HS-27A (cell line): ENCODE measurements at places on chromosomes 4 and X.
A peak's percentile ranks its signal among the peaks of the same experiment; 100 is the strongest.

DNA sequence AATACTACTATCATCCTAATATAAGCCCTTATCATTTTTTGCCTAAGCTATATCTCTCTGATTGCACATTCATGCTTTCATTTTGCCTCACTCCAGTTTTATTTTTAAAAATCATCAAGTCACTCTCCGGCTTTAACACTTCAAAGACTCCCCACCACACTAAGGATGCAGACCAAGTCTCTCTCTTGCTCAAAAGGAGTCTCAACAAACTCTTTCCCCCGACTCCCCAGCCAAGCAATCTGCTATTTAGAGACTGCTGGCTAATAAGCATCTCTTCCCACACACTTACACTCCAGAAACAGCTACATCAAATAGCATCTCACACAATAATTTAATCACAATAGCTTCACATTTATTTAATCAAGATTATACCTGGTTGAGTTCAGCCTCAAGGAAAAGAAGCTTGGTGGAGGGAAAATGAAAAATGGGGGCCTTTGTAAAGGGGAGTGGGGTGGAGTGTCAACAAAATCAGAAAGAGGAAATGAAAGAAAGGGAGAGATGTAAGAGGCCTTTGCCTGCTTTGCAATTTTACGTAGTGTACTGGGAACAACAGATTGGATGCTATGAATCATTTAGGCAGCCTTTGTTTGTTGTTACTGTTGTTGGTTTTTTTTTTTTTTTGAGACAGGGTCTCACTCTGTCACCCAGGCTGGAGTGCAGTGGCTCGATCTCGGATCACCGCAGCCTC lies 104.1 kb upstream of the MCF2 start:
- DNase-seq, result no peak

- no peak for DNase-seq
Observed at GRCh38 chr4:37002625-37003024, 241.9 kb upstream of the NWD2 start.

- DNase-seq, result no peak
Observed at GRCh38 chrX:84188320-84188834, 378 bp upstream of the RPS6KA6 start.

DNA sequence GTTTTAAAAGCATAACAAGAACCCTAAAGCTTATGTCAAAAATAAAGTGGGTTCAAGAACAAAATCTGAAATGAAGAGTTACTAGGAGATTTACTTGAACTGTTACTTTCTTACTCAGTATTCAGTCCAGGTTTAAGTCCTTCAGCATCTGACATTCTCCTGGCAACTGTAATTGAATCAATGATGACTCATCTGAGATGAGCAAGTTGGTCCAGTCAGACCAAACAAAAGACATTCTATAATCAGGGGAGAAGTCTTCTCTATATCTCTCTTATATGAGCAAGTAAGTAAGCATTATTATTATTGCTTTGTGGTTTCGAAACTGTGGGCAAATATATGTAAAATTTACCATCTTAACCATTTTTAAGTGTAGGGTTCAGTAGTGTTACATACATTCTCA lies 34.6 kb downstream of the MAP9 start:
- no peak for DNase-seq

DNA sequence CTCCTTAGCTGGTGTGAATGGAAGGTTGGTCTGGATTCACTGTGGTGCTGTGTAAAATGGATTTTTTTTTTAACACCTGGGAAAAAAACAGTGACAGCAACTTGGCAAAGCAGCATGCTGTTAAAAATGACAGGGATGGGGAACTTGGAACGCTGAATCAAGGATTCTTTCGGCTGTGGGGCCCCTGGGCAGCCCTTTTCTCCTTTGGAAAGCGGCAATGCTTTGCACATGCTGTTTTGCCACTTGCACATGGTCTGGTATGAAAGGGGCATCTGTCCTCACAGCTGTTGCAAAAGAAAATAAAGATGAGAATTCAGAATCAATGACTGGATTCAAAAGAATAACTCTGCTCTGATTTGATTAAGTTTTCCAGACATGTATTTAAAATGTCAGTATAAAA lies 10.7 kb upstream of the PIGA start:
- no peak for DNase-seq

- DNase-seq, result no peak
Observed at GRCh38 chr4:100492129-100492528, 25.7 kb downstream of the EMCN start.

GRCh38 chr4:106803083-106803482 lies 233.0 kb downstream of the DKK2 start:
- DNase-seq, result peak; percentile 59

DNA sequence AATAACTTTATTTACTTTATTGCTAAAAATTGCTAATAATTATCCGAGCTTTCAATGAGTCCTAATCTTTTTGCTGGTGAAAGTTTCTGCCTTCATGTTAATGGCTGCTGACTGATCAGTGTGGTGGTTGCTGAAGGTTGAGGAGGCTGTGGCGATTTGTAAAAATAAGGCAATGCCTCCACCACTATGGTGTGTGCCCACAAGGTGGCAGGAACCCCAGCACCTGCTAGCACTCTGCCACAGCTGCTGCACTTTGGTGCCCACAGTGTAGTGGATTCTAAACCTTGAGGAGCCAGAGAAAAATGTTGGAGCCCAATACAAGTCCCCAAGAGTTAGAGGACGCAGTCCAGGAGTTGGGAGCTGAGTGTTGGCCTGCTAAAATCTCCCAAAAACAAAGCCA lies 1237.1 kb downstream of the PCDH19 start:
- no peak for DNase-seq

GRCh38 chr4:4289941-4290850 lies at the start of the genes LYAR and ZBTB49:
TSS of gene LYAR (minus strand) at chr4:4290154. CDS start at chr4:4283742, 6,412 bp downstream.
TSS of gene ZBTB49 (plus strand) at chr4:4290251. CDS start at chr4:4299946, 9,695 bp downstream.
- peak; percentile 61 for DNase-seq

- no peak for DNase-seq
Observed at GRCh38 chr4:83961575-83961974, 425.7 kb downstream of the GPAT3 start.

GRCh38 chrX:119442286-119442685 lies 26.0 kb upstream of the SLC25A5 start:
- DNase-seq, result no peak

GRCh38 chr4:23135792-23136645 lies 443.3 kb downstream of the GBA3 start:
- peak; percentile 24 for DNase-seq

DNA sequence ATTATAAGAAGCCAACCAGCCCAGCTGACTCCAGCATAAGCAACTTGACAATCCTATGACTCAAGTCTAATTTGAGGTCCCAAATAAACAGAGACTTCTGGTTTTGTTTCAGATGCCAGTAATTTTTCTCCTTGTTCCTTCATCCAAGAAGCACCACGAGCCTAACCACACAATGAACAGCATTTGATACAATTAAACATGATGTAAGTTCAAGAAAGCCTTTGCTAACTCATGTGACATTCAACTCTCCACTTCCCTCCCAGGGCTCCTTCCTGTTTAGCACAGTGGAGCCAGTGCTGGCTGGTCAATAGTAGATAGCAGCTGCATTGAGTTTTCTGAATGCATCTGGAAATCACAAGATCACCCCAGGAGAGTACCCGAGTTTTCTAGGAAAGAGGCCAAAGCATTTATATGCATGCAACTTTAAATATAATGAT lies 206.3 kb downstream of the ARHGAP24 start:
- peak; percentile 24 for DNase-seq

GRCh38 chrX:6024204-6024603 lies 204.5 kb downstream of the NLGN4X start:
- DNase-seq, result no peak

DNA sequence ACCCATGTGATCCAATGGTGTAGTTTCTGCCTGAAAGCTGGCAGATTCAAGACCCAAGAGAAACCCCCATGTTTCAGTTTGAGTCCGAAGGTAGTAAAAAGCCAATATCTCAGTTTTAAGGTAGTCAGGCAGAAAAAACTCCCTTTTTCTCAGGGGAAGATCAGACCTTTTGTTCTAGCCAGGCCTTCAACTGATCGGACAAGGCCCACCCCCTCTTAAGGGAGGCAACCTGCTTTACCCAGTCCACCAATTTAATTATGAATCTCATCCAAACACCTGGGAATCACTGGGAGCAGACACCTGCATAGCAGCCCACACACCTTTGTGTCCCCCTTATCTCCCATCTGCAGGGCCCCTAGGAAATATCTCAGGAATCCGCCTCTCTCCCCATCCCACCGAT lies 322.0 kb downstream of the STK32B start:
- no peak for DNase-seq

DNA sequence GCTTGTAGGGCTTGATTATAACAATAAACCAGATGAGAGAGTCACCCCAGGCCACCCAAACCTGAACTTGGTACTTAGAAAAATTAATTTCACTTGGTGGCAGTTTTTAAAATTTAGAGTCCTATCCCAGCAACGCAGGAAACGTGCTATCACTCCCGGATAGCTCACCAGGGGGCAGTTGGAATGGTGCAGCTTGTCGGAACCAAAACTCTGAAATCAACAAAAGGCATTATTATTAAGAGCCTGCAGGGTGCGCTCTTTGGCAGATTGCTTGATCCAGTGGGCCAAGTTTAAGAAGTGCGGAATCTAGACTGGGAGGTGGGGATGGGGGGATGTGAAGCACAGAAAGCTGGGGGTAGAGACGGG lies 2.4 kb downstream of the FRAS1 start:
- DNase-seq, result no peak

GRCh38 chrX:152932598-152933175 lies 34.8 kb downstream of the ZNF185 start:
- no peak for DNase-seq

DNA sequence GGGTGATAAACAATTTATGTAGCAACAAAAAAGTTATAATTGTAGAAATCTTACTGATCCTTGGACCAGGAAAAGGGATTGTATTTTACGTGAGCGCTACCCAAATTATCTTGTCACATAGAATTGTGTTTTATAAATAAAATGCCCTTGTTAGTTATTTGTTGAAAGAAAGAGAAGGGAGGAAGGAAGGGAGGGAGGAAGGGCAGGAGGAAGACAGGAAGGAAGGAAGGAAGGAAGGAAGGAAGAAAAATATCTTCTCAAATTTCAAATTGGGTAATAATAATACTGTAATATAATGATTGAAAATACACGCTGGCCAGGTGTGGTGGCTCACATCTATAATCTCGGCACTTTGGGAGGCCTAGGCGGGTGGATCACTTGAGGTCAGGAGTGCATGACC lies 206.2 kb upstream of the TLL1 start:
- no peak for DNase-seq

GRCh38 chr4:183071222-183071621 lies 27.8 kb upstream of the WWC2 start:
- DNase-seq, result no peak

- DNase-seq, result no peak
Observed at GRCh38 chr4:2049811-2050210, 9.3 kb upstream of the NAT8L start.

- no peak for DNase-seq
Observed at GRCh38 chr4:178080312-178080711, 638.1 kb upstream of the AGA start.

DNA sequence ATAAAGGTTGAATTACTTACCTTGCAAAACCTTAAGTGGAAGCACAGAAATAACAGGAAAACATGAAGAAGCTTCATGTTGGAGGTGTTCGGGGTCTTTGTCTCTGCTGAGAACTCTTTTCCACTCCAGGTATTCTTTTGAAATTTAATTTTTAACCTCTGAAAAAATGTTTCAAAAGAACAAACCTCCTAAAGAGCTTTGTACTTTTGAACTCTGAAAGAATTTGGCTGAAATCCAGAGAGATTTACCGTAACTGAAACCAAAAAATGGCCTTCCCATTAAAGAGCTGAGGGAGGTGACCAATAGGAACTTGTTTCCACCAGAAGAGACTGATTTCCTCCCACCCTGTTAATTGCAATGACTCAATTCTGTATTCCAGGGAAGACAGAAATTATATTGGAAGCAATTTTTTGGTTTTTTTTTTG lies at the start of gene CFI:
Gene CFI (minus strand): TSS at position 105 of the 425 bp plus-strand sequence. CDS start 28 bp downstream, at position 77.
- DNase-seq, result no peak

GRCh38 chrX:150158554-150159332 lies 204.4 kb upstream of the MAMLD1 start:
- DNase-seq, result no peak

- no peak for DNase-seq
Observed at GRCh38 chr4:78939667-78940008, 400 bp upstream of the PAQR3 start.

- no peak for DNase-seq
Observed at GRCh38 chrX:29617276-29617675, 598.1 kb upstream of the MAGEB2 start.

DNA sequence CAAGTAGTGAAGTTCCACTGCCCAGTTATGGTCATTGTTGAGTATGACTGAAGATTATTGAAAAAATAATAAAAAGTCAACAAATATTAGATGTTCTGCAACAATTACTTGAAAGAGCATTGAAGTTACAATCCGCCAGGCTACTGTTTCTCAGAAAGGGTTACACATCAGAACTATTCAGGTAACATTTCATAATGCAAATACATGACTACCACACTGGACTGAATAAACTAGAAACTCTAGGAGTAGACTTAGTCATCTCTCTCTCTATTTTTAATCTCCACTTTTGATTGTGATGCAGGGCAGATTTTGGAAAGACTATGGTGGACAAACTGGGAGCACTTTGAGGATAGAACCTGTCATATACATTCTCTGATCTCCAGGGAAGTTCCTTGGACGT lies 748.2 kb upstream of the ATOH1 start:
- DNase-seq, result no peak

DNA sequence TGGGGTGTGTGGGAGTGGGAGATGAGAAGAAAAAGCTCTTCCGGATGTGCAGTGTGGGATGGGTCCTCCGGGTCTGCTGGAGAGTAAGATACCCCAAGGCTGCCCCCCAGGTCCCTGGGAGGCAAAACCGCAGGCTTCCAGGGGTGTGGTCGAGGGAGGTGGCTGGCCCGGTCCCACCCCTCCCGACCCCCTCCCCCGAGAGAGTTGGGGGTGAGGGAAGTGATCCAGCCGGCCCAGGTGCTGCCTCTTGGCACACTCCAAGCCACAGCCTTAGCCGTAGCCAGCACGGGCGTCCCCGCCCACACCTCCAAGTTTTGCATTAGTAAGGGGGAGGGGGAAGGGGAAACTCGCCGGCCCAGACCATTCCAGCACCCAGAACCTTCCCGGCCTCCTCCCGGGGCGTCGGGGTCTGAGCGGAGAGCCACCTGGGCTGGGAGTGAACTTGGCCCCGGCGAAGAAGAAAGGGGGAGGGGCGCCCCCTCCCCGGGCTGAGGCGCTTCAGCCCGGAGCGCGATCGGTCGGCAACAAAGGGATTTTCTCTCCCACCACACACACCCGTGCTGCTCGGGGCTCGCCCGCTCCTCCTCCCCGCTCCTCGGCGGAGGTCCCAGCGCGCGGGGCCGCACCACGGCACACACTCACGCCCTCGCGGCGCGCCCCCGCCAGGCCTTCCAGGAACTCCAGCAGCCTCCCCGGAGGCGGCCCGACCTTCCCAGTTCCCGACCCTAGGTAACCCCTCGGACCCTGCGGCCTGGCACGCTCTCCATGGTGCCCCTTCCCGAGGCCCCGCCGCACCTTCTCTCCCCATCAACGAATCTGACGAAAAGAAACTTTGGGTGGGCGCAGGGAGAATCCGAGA lies 14.4 kb downstream of the BCOR start:
- DNase-seq, result no peak

GRCh38 chrX:130626521-130626920 lies 224.7 kb downstream of the RBMX2 start:
- no peak for DNase-seq

DNA sequence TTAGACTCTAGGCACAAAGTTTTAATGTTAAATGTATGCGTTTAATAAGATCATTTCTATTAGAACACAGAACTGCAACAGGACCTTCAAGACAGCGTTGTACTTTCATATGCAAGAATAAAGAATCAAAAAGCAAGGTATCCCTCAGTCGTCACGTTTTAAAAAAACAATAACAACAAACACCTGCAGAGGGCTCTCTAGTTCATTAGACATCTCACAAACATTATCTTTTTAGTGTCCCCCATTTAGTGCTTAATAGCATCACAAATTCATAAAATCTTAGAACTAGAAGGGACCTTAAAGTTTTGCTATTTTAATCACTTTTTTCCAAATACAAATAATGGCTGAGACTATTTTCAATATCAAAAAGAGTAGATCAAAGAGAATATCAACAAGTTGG lies 236.6 kb downstream of the DCHS2 start:
- DNase-seq, result no peak
